ENCODE measurements at places on chromosomes 6 and 20.

DNA sequence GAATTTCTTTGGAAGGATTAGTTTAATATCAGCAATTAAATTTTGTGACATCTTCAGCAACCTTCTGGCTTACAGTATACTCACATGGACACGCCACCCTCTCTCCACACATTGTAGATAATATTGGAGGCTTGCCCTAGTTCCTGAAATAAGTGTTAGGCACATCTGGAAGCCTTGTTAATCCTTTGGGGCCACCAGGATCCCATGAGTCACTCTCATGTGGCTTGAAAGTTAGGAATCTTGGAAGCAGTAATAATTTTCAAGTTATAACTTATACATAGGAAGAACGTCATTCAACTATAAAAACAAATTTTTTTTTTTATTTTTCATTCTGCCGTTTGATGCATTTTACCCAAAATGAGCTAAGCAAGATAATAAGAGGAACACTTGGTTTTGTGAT, 20.5 kb downstream of the LAMA4 start:
- DNase-seq = no peak

DNA sequence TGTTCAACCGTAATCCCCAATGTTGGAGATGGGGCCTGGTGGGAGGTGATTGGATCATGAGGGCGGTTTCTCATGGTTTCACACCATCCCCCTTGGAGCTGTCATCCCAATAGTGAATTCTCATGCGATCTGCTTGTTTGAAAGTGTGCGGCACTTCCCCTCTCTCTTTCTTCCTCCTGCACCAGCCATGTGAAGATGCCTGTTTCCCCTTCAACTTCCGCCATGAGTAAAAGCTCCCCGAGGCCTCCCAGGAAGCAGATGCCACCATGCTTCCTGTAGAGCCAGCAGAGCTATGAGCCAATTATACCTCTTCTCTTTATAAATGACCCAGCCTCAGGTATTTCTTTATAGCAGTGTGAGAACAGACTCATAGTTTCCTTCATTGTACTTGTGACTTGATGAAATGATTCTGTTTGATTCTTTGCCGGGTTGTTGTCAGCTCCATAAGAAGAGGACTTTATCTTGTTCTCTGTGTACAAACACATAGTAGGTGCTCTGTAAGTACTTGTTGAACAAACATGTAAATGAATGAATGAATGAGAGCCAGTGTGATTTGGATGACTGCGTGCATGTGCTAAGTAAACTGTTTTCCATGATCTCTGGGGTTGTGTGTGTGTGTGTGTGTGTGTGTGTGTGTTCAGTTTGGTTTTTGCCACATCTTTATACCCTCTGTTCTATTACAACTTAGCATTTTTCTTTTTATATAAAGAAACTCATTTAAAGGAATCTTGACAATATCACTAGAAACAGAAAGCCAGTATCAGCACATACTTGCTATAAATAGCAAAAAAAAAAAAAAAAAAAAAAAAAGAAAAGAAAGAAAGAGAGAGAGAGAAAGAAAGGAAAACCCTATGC, 22.5 kb upstream of the PTGIS start:
- DNase-seq = no peak

- DNase-seq = peak; percentile 34
Measured at GRCh38 chr6:27290065-27290849, 21.8 kb downstream of the POM121L2 start.

GRCh38 chr6:105620878-105621277, 218.0 kb upstream of the PREP start:
- no peak for DNase-seq

All from HepG2 (cell line).